ENCODE measurements at places on chromosomes 16 and 17. TPM values are rescaled to one million over a fixed set of nuclear protein-coding genes. Genes with fewer than 3 reads are reported as not detected.

DNA sequence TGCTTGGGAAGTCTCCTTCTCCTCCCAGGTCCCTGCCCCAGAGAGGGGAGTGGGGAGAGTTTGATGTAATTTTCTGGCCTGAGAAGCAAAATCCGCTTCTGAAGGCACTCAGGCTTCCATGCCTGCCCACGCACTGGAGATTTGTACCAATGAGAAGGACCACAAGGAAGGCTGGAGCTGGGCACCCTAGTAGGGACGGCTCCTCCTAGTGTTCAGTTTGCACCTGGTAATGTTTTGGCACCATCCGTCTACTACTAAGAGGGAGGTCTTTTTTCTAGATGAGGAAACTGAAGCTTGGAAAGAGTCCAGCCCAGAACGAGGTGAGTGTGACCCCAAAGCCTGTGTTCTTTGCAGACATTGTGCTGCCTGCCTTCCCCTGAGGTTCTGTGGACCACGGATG, 83.6 kb upstream of the NLRP1 start:
- no peaks in the 10 kb centered on the region for H3K36me3 ChIP-seq
- no peak overlapping the region for H3K27ac ChIP-seq
- no peak overlapping the region for H3K4me3 ChIP-seq
- no peaks in the 10 kb centered on the region for H3K4me1 ChIP-seq

Gene SLC46A1
- total RNA-seq, result 13.3 TPM

DNA sequence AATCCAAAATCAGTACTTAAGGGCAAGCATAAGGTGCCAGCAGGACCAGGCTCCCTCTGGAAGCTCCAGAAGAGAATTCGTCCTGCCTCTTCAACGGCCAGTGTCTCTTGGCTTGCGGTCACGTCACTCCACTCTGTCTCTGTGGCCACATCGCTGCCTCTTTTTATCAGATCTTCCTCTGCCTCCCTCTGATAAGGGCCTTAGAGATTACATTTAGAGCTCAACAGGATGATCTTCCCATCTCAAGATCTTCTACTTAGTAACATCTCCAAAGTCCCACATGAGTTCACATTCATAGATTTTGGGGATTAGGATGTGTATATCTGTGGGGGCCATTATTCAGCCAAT, 16.9 kb downstream of the MPG start:
- no peaks in the 10 kb centered on the region for H3K4me1 ChIP-seq
- no peaks in the 10 kb centered on the region for H3K27me3 ChIP-seq
- peaks cover 64% of the 10 kb centered on the region for H3K36me3 ChIP-seq
- H3K4me3 ChIP-seq, result no peak overlapping the region

GRCh38 chr16:81942007-81942601, 69.2 kb downstream of the SDR42E1 start:
- no peaks in the 10 kb centered on the region for H3K36me3 ChIP-seq
- H3K4me3 ChIP-seq, result no peak overlapping the region
- H3K4me1 ChIP-seq, result peaks cover 11% of the 10 kb centered on the region
- H3K27me3 ChIP-seq, result peaks cover 23% of the 10 kb centered on the region

Gene JMJD8
- 88.3 TPM for total RNA-seq

Gene CIAO3
- total RNA-seq, result 58.4 TPM

- DNase-seq, result no peak
- peaks cover 23% of the 10 kb centered on the region for H3K36me3 ChIP-seq
- peaks cover 13% of the 10 kb centered on the region for H3K27me3 ChIP-seq
- H3K27ac ChIP-seq, result no peak overlapping the region
- H3K4me1 ChIP-seq, result peaks cover 7% of the 10 kb centered on the region
Observed at GRCh38 chr16:71623597-71623996, 2.4 kb upstream of the MARVELD3 start.

Gene MMP15
- 81.4 TPM for total RNA-seq

- no peaks in the 10 kb centered on the region for H3K27me3 ChIP-seq
- no peak for DNase-seq
- H3K4me3 ChIP-seq, result no peak overlapping the region
- peaks cover 5% of the 10 kb centered on the region for H3K36me3 ChIP-seq
Observed at GRCh38 chr17:63693411-63694113, 6.4 kb downstream of the LIMD2 start.

Gene NME4
- total RNA-seq, result 96.5 TPM

DNA sequence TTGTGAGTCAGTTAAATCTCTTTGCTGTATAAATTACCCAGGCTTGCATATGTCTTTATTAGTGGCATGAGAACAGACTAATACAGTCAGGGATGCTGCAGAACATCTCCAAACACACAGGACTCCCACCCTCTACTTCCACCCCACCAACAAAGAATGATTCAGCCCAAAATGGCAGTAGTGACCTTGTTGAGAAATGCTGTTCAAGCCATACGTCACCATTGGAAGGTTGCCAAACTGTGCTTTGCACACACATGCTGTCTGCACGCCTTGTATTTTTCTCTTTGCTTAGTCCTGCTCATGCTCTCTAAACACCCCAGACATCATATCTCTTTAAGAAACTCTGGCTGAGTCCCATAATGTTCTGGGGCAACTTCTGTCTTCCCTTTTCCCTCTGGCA, 589.6 kb downstream of the WWOX start:
- H3K4me1 ChIP-seq, result no peaks in the 10 kb centered on the region
- H3K27me3 ChIP-seq, result no peaks in the 10 kb centered on the region
- H3K36me3 ChIP-seq, result no peaks in the 10 kb centered on the region
- no peak overlapping the region for H3K27ac ChIP-seq
- no peak for DNase-seq

GRCh38 chr17:9004132-9004960, 17.0 kb upstream of the NTN1 start:
- no peak overlapping the region for H3K27ac ChIP-seq
- no peak for DNase-seq
- peaks cover 7% of the 10 kb centered on the region for H3K4me1 ChIP-seq
- H3K27me3 ChIP-seq, result peaks cover 64% of the 10 kb centered on the region

DNA sequence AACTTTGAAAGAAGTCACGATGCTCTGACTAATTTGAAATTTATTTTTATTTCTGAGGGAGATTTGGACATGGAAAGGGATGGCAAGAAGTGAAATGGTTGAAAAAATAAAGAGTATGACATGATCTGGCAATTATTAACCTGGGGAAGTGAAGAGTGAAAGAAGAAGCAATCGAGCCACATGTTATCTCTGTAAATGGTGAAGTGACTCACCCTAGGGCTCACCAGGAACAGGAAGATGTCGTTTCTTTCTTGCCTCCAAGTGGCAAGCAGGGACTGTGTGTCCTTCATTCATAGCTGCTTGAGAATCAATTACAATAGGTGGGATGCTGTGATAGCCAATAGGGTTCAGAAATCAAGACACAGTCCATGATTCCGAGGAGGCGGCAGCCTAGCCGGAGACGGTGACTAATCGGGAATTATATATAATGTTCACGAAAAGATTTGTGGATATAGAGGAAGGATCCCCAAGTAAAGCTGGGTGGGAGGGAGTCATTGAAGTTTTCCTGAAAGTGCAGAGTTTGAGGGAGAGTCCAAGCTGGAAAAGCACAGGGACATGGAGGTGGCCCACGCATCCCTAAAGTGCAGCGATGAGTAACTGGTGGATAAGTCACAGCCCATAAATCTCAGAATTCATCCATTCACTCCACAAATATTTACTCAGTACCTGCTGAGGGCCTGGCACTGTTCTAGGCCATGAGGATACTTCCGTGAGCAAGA, 18.2 kb upstream of the KRT20 start:
- H3K27ac ChIP-seq, result peak overlapping the region; percentile 92
- peaks cover 39% of the 10 kb centered on the region for H3K36me3 ChIP-seq
- DNase-seq, result peak; percentile 82
- peaks cover 85% of the 10 kb centered on the region for H3K4me1 ChIP-seq
- peak overlapping the region; percentile 51 for H3K4me3 ChIP-seq
- H3K27me3 ChIP-seq, result no peaks in the 10 kb centered on the region

Gene CPHXL2
- not detected for total RNA-seq

DNA sequence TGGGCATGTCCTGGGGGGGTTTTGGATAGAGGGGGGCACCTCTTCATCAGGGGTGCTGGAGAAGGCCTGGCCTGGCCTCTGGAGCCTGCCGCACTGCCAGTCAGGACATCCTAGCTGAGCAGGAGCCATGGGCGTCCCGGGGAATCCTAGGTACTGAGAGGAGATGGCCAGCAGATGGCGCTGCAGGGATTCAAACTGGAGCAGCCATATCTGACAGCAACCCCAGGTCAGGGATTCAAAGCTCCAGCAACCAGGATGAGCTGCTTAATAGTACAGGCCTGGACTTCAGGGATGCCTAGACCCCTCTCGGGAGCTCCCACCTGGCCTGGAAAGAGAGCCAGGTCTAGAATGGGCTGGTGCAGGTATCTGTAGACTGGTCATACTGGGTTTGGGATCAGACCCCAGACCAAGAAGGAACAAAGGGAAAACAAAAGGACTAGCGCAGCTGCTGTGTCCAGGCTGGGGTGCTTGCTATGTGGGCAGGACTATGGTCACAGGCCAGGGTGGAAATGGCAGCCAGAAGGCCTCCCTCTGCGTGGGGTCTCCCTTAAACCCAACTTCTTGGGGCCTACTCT, 306.9 kb upstream of the RBFOX1 start:
- H3K4me3 ChIP-seq, result no peak overlapping the region
- no peaks in the 10 kb centered on the region for H3K4me1 ChIP-seq
- H3K36me3 ChIP-seq, result no peaks in the 10 kb centered on the region
- H3K27ac ChIP-seq, result no peak overlapping the region
- no peaks in the 10 kb centered on the region for H3K27me3 ChIP-seq

DNA sequence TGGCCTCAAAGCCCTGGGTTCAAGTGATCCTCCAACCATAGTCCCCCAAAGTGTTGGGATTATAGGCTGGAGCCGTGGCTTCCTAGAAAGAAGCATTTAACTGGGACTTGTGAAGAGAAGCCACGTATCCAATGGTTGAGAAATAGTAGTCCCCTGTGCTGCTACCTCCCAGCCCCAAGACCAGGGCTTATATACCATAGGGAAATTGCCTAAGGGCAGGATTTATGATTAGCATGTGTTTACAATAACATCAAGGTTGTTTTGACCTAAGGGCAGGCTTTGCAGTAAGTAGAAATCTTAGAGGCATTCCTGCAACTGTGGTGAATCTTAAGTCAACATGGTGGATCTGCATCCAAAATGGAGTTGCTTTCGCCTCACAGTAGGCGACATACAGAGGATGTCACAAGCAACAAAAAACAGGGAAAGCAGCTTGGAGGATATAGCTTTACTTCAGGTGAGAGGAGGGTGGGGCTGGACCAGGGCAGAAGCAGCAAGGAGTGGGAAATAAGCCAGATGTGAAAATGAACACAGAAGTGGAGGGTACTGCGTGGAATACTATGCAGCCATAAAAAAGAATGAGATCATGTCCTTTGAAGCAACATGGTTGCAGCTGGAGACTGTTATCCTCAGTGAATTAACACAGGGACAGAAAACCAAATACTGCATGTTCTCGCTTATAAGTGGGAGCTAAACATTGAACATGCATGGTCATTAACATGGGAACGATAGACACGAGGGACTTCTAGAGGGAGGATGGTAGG, 18.7 kb upstream of the NSMCE1 start:
- H3K4me3 ChIP-seq, result no peak overlapping the region
- no peak for DNase-seq
- peaks cover 15% of the 10 kb centered on the region for H3K4me1 ChIP-seq

DNA sequence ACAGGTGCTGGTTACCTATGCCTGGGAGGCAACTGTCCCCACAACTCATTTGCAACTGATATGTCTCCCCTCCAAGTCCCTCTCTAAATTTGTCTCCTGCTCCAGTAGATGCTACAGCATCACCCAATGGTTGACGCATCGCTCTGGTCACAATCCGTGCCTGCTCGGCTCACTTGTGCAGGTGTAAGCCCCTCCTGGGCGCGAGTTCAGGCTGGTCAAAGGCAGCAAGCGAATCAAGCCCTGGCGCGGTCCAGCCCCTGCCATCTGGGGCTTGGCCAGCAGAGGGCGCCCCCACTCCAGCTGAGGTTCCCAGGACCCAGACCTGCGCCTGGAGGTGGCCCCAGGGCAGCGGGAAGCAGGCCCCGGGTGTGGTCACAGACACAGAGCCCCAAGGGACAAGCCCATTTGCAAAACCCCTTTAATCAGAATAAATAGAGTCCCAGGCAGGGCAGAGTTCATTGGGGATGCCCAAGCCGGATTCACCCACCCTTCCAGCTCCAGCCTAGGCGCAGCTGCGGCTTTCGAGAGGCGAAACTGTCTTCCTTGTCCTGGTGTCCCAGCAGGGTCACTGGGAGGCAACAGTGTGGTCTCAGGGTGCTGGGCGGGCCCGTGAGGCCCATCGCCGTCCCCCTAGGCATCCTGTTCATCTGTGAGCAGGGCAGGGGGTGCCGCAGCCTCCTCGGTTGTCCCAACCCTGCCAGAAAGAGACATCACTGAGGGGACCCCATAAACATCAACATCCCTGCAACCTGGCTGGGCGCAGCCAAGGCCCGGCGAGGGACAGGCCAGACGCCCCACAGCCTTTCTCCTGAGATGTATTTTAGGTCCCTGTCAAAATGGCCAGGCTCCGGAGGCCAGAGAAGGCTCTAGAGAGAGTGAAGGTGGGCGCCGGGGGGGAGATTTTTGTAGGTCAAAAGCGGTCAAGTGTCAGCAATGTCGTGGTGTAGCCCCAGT, 15.8 kb downstream of the TMC6 start:
- no peak overlapping the region for H3K4me3 ChIP-seq
- H3K27ac ChIP-seq, result peak overlapping the region; percentile 2
- H3K27me3 ChIP-seq, result no peaks in the 10 kb centered on the region
- H3K4me1 ChIP-seq, result peaks cover 8% of the 10 kb centered on the region

Gene GJD3
- total RNA-seq, result 0.71 TPM

DNA sequence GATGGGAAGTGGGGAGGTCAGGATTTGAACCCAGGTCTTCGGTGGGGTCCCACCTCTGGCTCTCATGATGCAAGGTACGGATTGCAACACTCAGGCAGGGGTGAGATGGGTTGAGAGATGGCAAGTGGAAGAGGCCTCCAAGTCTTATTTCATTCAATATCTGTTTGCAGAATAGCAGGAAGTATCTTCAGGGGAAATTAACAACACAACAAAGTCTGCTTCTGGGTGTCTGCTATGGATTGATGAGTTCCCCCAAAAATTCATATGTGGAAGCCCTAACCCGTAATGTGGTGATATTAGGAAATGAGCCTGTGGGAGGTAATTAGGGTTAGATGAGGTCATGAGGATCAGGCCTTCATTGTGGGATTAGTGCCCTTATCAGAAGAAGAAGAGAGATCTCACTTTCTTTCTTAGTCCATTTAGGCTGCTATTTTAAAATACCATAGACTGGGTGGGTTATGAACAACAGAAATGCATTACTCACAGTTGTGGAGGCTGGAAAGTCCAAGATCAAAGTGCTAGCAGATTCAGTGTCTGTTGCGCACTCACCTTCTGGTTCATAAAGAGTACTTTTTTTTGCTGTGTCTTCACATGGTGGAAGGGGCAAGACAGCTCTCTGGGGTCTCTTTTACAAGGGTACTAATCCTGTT, 4.4 kb upstream of the CD300H start:
- no peak for DNase-seq
- H3K36me3 ChIP-seq, result peaks cover 5% of the 10 kb centered on the region
- no peak overlapping the region for H3K4me3 ChIP-seq
- H3K27ac ChIP-seq, result no peak overlapping the region
- peaks cover 96% of the 10 kb centered on the region for H3K27me3 ChIP-seq
- H3K4me1 ChIP-seq, result peaks cover 13% of the 10 kb centered on the region

DNA sequence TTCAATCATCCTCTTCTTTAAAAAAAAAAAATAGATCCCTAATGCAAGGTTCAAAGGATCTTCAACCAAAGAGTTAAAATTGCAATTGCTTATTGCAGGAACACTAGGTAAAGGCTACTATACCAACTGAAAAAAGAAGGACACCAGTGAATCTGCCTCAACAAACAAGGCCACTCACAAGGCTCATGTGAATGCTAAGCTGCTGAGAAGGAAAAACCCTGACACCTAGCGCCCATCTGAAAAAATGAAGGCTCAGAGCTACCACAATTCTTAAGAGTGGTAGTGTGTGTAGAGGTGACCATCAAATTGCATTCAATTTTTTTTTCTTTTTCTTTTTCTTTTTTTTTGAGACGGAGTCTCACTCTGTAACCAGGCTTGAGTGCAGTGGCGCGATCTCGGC, 201.6 kb upstream of the C17orf78 start:
- no peak overlapping the region for H3K4me3 ChIP-seq
- DNase-seq, result no peak
- peaks cover 2% of the 10 kb centered on the region for H3K4me1 ChIP-seq
- H3K27me3 ChIP-seq, result no peaks in the 10 kb centered on the region
